IMR-90 (cell line): ENCODE measurements at places on chromosomes 5 and 9. TPM values are rescaled to one million over a fixed set of nuclear protein-coding genes. Genes with fewer than 3 reads are reported as not detected.

DNA sequence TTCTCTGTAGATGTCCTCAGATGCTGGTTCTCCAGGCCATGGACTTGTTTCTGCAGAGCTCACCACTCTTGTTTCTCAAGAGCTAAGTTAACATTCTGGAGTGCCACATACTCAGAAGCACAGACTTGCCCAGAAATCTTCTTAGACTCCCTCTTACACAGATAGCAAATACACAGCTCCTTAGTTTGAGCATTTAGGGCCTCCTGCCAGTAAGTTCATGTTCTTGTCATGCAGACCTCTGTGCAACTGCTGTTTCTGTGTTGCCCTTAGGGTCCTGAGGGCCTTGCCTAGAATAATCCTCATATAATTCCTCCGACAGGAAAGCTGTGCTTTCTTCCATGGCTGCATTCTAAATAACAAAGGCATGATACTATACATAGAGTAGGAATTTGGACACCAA lies 1.3 kb upstream of the PTPDC1 start:
- DNase-seq, result peak; percentile 18

DNA sequence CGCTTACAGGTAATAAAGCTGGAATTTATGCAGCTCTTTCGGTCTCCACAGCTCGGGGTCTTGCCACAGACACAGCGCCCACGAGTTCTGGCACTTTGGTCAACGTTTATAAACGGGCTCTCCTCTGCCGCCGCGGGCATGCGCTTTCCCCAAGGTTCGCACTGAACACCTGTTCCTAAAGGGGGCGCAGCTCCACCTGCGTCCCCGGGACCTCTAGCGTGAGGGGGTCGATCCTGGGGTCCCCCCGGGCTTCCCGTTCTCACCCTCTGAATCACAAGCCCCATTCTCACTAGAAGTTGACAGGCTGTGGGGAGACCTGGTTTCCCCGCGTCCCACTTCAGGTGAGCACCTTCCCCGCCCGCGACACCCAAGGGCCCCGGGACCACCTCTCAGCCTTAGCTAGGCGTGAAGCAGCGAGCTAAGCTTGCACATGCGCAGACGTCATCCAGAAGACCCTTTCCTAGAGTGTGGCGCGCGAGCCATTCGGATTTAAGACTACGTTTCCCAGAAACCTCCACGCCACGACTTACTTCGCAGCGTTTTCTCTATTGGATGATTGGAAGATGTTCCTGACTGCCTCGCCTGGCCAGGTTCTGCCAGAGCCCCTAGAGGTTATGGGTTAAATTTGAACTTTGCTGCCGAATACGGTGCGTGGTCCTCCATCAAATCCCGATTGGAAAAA lies 21.3 kb upstream of the ZNF782 start:
- DNase-seq, result peak; percentile 68

GRCh38 chr5:138573949-138574670 lies 1.1 kb downstream of the HSPA9 start:
- DNase-seq, result peak; percentile 52

DNA sequence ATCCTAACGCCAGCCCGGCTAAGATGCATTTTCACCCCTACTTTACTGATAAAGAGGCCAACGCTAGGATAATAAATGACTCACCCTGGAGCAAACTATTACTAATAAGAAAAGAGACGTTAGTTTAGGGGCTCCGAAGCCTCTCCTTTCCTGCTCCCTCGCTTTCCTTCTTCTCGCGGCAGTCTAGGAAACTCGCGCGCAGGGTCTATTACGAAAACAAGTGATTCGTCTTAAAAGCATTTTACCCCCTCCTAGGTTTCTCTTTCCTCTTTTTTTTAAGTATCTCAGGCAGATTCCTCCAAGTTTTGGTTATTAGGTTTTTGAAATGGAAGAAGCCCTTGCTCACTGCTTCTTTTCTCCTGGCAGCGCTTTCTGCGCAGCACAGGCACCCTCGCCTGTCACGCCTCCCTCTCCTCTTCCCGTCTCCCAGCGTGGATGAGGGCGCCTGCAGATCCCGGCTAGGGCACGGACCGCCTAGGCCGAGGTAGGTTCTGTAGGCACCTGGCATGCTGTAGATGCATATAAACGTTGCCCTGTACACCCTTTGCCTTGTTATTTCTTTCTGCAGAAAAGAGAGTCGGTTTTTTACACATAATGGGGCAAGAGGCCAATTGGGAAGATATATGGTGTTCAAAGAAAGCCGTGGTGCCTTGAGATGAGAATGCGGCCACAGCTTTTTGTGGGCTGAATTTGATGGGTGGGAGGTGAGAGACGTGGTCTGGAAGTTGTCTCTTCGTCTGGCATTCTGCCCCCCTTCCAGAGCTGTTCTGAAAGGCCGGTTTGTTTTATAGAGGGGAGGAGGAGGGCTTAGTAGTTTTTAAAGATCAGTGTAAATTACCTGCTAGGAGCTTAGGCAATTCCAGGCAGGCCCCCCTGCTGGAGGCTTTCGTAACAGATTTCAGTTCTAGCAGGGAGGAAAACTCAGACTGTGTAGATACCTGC lies 983 bp downstream of the GCNT1 start:
- DNase-seq, result peak; percentile 62

GRCh38 chr9:137240318-137240840 lies 708 bp upstream of the TUBB4B start:
- peak; percentile 61 for DNase-seq

GRCh38 chr5:174563899-174564298 lies 160.5 kb upstream of the MSX2 start:
- DNase-seq, result peak; percentile 32

The C7 gene
- 0.54 and 0.83 TPM in 2 replicates for total RNA-seq

The CRHBP gene
- 0.28 TPM in 1 of 2 replicates, not detected in the other for total RNA-seq

The ELOVL7 gene
- 0.18 TPM in 1 of 2 replicates, not detected in the other for total RNA-seq

The FLT4 gene
- total RNA-seq, result under 0.01 and 0.28 TPM in 2 replicates
